GF-D8 (cell line): ENCODE measurements at places on chromosomes 4 and X.

DNA sequence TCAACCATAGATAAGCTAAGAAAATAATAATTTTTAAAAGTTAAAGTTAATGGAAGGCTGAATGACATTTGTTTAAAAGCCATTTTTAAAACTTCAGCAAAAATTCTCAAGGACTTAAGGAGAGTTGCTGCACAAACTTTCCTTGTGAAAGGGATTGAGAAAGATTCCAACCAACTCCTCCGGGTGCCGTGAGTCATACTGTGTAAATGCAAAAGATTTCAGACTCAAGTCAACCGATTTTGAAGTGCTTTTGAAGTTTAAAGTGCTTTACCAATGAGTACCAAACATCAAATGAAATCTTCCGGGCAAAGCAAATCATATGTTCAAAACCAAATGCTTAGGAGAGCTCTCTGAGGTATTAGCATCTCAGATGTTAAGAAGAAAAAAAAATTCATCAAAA, 31.4 kb downstream of the VCX2 start:
- DNase-seq, result no peak

DNA sequence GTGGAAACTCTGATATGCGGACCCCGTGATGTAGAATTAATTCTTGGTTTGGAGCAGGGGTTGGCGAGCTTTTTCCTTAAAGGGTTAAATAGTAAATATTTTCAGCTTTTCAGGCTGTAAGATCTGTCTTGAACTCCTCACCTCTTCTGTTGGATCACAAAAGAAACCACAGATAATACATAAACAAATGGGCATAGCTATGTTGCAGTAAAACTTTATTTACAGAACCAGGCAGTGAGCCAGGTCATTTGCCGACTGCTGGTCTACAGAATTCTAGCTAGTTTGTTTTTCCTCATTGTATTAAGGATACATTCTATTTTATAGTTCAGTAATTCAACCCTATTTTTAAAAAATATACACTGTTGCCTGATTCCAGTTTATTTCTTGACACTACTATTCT, 116.6 kb downstream of the PAPSS1 start:
- no peak for DNase-seq

GRCh38 chr4:150363721-150364688, 217.9 kb upstream of the MAB21L2 start:
- no peak for DNase-seq

GRCh38 chrX:154804261-154804956, 876 bp downstream of the MPP1 start:
- no peak for DNase-seq

DNA sequence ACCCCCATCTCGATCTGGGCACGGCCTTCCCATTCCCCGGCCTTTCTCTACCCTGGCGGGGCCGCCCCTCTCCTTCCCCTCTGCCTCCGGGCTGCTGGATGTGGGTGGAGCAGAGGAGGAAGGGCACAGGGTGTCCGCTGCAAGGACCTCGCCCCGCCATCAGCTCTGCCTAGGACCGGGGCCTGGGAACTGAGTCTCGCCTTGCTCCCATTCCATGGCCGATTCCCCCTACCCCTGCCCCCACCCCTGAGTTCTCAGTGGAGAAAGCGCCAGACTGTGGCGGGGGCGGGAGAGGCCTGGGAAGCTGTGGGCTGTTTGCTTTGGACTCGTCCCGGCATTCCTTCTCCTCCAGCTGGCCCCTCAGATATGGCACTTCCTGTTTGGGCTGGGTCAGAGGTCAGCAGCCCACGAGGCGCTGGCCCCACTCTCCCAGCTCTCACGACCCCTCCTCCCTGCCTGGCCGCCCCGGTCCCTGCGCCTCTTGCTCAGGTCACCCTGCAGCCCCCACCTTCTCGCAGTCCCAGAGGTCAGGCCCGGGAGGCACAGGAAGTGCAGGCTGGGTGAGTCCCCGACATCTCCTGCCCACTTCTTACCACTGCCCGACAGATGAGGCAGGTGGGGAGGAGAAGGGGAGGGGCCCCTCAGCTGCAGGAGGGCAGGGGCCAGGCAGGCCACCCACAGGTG, 6.4 kb upstream of the BGN start:
- DNase-seq, result no peak

GRCh38 chrX:4787971-4788370, 1074.5 kb upstream of the PRKX start:
- DNase-seq, result no peak

DNA sequence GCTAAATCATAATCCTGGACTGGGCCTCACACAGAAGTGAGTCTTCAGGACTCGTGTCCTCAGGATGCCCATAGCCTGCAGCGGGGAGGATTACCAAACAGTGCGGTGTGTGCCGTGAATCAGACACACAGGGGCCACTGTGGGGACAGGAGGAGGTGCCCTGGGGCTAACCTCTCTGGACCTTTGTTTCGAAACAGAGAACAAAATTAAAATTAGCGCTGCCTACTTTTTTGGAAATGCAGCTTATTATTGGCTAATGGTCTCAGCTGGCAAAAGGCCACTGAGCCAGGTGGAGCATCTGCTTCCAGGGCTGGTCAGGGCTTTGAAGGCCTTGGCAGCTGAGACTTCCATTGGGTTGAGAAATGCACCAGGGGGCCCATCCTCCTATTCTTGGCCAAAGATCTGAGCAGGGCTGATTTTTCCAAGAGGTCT, 236.2 kb downstream of the EVC2 start:
- DNase-seq, result no peak
